Activated CD8-positive, alpha-beta memory T cell treated with anti-CD3 and anti-CD28 coated beads for 4 hours (primary cell): ENCODE measurements at places on chromosomes 2 and 18.

GRCh38 chr2:181241797-181242196 is 215.4 kb upstream of the ITGA4 start:
- no peak for DNase-seq

DNA sequence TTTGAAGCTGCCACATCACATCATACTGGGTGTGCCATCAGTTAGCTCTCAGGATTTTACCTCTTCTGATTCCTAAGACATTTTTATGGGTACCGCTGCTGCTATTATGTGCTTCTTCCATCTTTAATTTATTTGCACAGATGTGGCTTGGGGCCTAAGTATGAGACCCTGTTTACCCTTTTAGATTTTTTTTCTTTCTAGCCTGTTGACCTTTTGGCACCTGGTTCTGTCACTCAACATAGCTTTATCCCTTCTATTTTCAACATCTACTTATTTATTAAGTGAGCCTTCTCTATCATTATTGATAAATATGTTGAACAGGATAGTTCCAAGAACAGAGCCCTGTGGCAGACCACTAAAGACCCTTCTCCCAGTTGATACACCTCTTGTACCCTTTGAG is 57.0 kb downstream of the TET3 start:
- DNase-seq: no peak

DNA sequence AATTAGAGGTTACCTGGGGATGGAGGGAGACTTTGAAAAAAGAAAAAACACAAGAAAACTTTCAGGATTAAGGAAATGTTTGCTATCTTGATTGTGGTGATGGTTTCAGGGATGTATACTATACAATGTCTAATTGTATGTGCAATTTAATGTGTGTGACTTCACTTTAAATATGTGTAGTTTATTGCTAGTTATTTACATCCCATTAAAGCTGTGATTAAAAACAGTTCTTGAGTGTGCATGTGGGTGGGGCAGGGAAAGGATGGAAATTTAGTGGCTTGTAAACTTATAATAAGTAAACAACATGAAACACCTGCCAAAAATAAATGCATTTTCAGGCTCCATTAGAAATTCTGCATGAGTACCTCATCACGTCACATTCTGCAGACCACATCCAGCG is 167.0 kb downstream of the MYO5B start:
- DNase-seq: no peak

DNA sequence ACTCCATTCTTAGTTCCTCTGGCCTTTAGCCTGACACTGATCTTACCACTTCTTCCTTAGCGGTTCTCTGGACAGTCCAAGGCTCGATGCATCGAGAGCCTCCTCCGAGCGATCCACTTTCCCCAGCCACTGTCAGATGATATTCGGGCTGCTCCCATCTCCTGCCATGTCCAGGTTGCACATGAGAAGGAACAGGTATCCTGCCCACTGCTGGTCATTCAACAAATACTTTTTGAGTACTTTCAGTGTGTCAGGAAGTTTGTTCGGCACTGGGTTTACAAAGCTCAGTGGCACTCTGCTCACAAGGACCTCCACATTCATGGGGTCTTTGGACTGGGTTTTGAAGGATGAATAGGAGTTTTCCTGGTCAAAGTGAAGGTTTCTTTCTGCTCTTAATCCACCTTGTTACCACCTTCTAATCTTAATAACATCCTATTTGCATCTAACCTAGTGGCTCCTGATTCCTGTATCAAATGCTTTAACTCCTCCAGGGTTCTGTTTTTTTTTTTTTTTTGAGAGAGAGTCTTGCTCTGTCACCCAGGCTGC is 25.8 kb downstream of the GCKR start:
- DNase-seq: no peak

- DNase-seq: no peak
These were observed 42.5 kb downstream of the CXCR4 start for GRCh38 chr2:136075476-136075875.

GRCh38 chr2:133317178-133317577 is 251.1 kb downstream of the NCKAP5 start:
- DNase-seq: no peak

GRCh38 chr2:79960519-79960918 is 344.0 kb downstream of the LRRTM1 start:
- DNase-seq: no peak

- DNase-seq: peak; percentile 39
These were observed 43.0 kb upstream of the SLC1A4 start for GRCh38 chr2:64945973-64946768.

- no peak for DNase-seq
These were observed 664 bp downstream of the CCT4 start for GRCh38 chr2:61887717-61888266.

- no peak for DNase-seq
These were observed 51.2 kb upstream of the NOSTRIN start for GRCh38 chr2:168751104-168751740.

DNA sequence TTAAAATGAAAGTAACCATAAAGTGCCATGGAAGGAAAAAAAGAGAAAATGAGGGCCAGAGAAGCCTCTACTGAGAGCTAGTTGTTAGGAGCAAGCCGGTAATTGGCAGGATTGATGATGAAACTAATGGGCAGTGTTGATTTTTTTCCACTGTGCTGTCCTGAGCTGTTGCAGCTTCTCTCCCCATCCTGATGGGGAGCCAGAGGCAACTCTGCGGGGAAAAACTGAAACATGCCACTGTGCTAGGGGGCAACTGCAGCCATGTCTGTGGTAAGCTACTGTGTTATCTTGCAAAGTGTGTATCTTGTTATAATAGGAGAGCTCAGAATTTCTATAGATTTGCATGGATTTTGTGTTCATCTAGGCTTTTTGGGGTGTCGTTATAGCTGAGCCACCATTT is 487.9 kb downstream of the STK39 start:
- no peak for DNase-seq

- DNase-seq: no peak
These were observed 172.1 kb downstream of the NEDD4L start for GRCh38 chr18:58216071-58216481.

- no peak for DNase-seq
These were observed 506 bp downstream of the BMPR2 start for GRCh38 chr2:202376460-202377206.

GRCh38 chr2:189581354-189582139 is 961 bp upstream of the SLC40A1 start:
- DNase-seq: no peak

DNA sequence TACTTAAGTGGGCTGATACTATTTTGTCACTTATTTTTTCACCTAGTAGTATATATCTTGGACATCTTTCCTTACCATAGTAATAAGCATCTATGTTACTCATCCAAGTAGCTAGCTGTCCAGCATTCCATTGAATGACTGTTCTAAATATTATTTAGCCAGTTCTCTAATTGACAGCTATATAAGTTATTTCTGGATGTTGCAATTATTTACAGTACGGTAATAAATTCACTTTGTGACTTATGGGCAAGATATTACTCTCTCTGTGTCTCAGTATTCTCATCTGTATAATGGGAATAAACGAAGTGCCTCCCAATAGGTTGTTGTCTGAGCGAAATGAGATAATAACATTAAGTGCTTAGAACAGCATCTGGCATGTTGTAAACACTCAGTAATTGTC is 46.6 kb upstream of the AGAP1 start:
- no peak for DNase-seq

GRCh38 chr2:47065343-47065742 is 89.8 kb downstream of the STPG4 start:
- DNase-seq: no peak
